ENCODE measurements at places on chromosomes 4 and X.

GRCh38 chrX:17247144-17247543 lies 127.9 kb upstream of the NHS start:
- no peak for DNase-seq

DNA sequence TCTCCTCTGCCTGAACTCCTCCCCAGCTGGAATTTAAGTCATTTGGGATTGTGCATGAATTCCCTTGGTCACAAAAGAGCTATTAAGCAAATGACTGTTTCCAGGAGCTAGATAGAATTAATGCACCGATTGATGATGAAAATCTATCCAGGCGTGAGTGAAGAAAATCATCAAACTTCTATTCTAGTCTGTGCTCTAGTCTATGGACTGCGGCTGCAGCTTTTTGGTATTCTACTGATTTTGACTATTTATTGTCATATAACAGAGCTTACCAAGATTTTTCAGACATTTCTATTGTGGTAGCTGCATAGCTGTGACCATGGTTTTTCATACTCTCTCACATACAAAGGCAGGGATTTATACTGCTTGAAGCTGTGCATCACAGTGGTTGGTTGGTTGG lies 403.8 kb downstream of the FSTL5 start:
- DNase-seq, result no peak

DNA sequence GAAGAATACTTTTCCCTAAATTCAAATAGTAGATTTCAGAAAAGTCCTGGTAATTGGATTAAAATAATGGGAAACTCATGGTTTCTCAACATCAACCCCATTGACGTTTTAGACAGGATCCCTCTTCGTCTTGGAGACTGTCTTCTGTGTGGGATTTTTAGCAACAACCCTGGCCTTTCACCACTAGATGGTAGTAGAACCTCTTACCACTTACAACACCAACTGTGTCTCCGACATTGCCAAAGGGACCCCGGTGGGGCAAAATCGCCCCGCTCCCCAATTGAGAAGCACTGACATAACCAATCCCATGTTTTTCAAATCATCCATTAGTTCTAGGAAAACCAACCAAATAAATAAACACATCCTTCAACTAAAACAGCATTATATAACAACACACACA lies 16.9 kb upstream of the ANOS1 start:
- DNase-seq, result no peak

DNA sequence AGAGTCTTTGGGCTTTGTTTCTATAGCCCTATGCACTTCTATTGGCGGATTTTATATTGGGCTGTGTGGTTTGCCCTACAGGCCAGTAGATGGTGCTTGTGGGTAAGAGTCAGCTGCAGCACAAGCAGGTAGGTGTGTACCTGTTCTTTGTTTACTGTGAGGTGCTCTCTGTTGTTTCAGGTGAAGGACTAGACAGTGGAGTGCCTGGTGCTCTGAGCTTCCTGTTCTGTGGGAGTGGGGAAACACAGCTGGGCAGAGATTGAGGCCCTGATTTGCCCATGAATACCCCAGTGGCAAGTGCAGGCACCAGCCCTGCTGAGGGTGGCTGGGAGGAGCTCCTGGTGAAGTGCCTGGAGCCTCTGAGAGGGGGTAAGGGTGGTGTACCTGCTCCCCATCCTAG lies 26.3 kb upstream of the UCP1 start:
- no peak for DNase-seq

- DNase-seq, result no peak
Observed at GRCh38 chr4:17554568-17554967, 22.4 kb upstream of the LAP3 start.

DNA sequence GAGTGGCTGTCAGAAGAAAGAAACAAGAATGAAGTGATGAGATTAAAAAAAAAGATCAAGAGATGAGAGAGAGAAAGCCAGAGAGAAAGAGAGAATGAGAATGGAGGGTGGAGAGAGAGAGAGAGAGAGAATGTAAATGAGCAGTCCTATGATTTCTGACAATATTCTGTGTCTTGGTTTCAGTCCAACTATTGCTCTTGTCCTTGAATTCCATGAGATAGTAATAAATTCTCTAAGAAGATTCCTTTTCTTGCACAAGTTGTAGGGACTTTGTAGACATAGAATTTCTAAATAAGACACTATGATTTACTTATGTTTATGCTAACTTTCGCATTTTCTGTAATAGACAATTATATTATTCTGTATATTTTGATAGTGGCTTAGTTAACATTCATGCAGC lies 149.6 kb upstream of the CTSO start:
- DNase-seq, result no peak

GRCh38 chr4:128427832-128428366 lies 140.3 kb upstream of the PGRMC2 start:
- no peak for DNase-seq

DNA sequence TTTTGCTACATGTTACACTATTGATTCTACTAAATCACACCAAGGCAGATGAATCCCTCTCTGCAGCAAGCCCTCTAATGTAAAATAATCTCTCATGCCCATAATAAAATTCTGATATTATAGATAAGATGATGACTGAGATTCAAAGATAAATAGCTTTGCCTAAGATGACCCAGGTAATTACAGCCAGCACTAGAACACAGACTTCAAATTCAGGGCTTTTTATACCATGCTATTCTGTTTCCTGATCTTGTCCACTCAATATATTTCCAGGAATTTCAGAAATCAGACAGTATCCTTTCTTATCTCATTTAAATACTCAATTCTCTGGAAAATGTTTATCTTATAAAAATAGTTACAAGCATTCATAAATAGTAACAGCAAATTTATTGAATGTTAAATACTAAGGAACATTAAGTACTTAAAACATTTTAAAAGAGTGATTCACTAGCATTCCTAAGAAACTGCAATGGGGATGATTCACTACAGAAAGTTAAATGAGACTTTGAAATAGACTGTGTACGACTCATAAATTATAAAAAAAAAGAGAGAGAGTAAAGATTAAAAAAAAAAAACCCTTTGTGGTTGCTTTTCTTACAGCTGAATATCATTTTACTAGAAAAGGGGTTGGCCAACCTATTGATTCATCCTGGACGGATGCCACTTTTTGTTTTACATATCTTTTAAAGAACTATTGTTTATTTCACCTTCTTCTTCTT lies 45.8 kb upstream of the IL21 start:
- DNase-seq, result no peak

DNA sequence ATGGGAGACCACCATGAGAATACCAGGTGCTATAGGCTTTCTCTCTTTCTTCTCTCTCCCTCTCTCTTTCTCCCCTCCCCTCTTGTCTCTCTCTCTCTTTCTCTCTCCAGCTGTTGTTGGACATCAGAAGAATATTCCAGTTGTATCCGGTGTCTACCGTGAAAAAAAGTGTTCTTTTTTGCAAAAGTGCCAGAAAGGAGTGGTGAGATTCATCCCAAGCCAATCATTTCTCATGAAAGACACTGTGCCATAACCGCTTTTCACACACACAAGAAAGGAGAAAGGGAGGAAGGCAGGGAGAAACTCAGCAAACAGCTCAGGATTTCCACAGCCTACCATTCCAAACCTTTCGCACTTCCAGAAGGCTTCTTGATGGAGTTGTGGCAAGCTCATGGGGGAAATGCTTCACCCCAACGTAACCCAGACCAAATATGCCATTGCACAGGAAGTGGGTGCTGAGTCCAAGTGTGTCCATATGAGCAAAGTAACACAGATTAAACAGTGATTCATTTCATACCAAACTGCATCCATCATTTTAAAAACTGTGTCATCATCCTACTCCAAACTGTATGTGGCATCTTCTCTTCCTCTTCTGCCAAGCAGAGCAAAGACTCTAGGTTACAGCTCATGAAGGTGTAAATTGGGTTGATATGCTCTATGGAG lies 224.0 kb downstream of the APBB2 start:
- no peak for DNase-seq

- DNase-seq, result no peak
Observed at GRCh38 chr4:57023104-57023503, 44.4 kb downstream of the POLR2B start.

DNA sequence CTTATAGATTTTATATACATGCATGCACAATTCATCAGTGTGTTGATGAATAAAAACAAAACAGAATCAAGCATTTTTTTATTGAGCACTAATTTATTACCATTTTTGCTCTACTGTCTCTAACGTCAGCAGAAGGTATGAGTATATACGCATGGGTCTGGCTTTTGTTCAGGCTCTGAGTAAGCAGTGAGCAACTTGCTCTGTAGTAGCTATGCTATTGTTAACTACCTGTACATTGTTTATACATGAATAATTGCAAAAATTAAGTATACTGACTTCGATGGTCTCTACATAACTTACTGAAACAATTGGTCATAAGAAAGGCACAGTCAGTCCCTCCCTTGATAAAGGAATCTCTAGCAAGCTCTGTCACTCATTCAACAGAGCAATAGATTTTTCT lies 122.9 kb downstream of the RS1 start:
- DNase-seq, result no peak

GRCh38 chr4:8721621-8722020 lies 129.1 kb downstream of the CPZ start:
- DNase-seq, result no peak

DNA sequence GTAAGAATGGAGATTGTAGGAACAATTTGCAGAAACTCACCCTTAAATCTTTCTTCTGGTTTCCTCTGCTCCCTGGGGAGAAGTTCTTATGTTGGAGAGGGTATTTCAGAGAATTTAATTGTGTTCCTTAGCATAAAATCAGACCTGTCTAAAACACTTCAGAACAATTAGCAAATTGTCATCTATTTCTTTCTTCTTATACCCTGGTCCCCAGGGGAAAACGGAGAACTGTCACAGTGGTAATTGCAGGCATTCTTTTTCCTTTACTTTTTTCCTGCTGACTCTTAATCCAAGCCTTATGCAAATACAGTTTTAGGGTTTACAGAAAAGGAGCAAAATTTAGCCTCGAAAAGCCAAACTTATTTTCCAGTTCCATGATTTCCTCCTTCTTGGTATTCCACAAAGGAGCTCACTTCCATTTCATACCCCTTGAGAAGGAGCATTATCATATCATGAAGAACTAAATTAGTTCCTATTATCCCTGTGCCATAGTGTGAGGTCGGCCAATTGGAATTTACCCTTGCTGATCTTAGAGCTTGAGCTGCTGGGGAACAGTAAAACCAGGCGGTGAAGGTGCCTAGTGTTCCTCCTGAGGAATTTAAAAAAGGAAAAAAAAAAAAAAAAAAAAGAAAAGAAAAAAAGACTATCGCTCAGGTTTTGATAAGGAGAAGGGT lies 173.8 kb downstream of the IL15 start:
- no peak for DNase-seq

DNA sequence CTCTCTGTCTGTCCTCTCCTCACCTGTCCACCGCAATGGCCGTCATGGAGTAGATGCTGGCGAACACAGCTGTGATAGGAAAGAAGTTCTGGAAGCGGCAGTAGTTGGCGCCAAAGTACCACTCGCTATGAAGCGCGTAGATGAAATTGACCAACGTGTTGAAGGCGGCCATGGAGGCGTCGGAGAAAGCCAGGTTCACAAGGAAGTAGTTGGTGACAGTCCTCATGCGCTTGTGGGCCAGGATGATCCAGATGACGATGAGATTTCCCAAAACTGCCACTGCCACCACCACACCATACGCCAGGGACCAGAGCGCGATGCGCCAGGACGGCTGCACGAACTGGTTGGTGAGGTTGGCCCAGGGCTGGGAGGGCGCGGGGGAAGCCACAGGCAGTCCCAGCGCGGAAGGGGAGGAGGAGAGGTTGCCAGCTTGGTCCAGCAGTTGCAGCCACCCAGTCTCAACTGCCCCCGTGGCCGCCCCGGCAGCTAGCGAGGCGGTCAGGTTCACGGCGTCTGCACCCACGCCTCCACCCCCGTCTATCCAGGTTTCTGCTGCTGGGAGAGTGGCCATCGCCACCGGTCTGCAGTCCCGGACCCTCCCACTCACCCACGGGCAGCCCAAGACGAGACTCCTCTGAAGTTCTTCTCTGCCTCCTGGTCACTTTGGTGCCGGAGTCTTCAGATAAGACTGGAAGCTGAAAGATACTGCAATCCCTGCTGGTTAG lies 518 bp downstream of the TACR3 start:
- DNase-seq, result peak; percentile 74

DNA sequence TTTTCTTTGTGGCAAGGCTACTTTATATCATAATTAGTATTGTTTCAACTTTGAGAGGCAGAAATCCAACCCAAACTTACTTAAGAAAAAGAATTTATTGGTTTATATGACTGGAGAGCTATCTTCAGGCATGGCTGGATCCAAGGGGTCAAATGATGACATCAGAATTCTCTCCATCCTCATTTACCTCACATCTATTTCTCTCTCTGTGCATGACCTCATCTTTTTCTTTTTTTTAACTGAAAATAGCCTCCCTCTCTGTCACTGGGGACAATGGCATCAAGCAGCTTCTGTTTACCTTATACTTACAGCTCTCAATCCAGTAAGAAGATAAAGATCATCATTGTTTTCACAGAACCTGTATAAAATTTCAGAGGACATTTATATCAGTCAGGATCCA lies 12.0 kb upstream of the EXOC1L start:
- no peak for DNase-seq

- no peak for DNase-seq
Observed at GRCh38 chr4:173039617-173040577, 128.7 kb upstream of the GALNT7 start.

DNA sequence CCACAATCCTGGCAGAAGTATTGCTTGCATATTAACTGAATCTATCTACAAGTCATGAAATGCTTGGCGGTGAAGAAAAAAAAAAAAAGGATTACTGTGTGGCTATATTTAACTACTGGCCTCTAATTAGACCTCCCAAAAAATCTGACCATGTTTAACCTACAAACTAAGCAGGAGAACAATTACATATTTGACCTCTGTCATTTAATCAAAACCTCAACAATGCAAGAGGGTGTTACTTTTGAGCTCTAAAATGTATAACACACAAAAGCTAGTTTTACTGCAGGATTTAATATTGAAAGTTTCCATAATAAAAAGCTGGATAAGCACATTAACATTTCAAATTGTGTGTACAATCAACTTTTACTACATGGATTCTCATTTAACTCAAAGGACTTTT lies 1.5 kb downstream of the ITM2A start:
- no peak for DNase-seq

- no peak for DNase-seq
Observed at GRCh38 chr4:72152731-72153130, 120.9 kb downstream of the NPFFR2 start.

- DNase-seq, result no peak
Observed at GRCh38 chrX:11908371-11908770, 150.3 kb downstream of the MSL3 start.

DNA sequence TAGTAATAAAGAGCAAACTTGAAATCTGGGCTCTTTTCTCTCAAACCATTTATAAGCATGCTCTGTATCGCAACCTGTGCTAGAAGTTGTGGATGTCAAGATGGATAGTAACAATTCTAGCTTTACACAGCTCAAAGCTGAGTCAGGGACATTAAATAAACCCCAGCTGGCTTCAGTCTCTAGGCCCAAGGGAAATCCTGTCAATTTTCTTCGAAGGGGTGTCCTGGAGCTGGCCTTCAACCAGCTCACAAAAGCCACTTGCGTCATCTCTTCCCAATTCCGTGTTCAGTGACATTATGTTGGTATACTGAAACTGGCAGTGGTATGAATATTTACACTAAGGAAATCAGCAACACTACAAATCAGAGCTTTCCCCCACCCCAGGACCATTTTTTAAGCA lies 89.8 kb upstream of the PRKG2 start:
- DNase-seq, result no peak

- DNase-seq, result no peak
Observed at GRCh38 chr4:183437452-183437851, 7.0 kb upstream of the CDKN2AIP start.
